ENCODE measurements at places on chromosomes 16 and 17. TPM values are rescaled to one million over a fixed set of nuclear protein-coding genes. Genes with fewer than 3 reads are reported as not detected.

- no peak for DNase-seq
These were observed 42.6 kb upstream of the SKAP1 start for GRCh38 chr17:48472411-48473281.

- DNase-seq, result no peak
These were observed 338.9 kb upstream of the C16orf82 start for GRCh38 chr16:26727848-26728247.

- DNase-seq, result peak; percentile 63
These were observed 183.5 kb downstream of the PHKB start for GRCh38 chr16:47644661-47645060.

GRCh38 chr16:31377210-31377903 lies 15.8 kb upstream of the ITGAD start:
- no peak for DNase-seq

DNA sequence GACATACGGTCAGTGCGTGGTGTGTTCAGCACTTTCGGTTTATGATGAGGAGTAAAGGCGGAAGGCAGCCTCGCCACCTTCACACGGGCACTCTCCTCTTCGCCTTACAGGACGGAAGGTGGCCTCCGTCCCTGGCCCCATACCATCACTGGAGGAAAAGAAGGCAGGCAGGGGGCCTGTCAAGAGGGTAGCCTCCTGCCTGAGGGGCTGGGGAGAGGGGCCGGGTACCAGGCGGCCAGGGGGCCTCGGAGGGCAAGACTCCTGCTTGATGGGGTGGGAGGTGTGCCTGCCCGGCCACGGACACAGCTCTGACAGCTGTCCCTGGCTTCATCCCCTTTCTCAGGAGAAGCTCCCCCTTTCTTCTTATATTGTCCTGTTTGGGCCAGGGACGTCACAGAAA lies 15.6 kb upstream of the SLC38A8 start:
- DNase-seq, result no peak

DNA sequence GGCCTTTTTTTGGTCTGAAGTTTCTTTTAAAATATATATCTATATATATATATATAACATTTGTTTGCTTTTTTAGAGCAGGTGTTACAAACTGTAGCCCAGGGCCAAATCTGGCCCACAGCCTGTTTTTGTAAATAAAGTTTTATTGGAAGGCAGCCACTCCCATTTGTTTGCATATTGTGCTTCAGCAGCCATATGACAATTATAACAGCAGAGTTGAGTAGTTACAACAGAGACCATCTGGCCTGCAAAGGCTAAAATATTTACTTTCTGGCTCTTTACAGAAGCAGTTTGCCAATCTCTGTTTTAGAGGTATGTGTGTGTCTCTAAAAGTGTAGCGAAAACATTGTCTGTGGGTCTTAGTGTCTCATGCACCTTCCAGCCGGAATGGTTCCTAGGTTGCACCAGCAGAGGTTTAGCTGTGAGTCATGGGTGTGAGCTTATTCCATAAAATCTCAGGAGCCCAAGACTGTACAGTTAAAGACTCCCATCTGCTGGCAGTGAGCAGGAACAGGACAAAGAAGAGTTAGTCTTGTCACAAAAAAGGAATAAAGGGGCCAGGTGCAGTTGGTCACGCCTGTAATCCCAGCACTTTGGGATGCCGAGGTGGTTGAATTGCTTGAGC lies 23.8 kb downstream of the LCMT1 start:
- peak; percentile 36 for DNase-seq

- DNase-seq, result no peak
These were observed 46.5 kb downstream of the IRX5 start for GRCh38 chr16:54977211-54977610.

DNA sequence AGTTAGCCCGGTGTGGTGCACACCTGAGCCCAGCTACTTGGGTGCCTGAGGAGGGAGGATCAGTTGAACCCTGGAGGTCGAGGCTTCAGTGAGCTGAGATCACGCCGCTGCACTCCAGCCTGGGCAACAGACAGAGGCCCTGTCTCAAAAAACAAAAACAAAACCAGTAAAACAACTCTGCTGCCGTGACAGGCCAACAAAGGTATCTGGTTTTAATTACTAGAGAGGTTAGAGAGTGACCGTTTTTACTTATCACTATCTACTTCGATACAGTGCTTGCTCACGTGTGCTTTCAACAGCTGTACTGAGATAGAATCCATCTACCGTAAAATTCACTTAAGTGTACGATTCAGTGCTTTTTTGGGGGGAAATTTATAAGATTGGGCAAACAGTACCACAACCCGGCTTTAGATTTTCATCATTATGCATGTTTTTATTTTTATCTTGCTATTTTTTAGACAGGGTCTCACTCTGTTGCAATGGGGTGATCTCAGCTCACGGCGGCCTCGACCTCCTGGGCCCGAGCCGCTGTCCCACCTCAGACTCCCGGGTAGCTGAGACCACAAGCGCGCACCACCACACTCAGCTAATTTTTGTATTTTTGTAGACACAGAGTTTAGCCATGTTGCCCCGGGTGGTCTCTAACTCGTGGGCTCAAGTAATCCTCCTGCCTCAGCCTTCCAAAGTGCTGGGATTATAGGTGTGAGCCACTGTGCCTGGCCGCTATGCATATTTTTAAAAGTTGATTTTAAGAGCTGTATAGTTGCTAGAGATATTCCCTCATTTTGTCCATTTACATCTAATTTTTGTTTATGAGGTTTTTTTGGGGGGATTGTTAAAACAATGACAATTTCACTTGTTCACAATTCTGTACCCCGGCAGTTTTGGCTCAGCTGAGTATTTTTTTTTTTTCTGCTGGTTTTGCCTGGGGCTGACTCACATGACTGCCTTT lies 30.9 kb downstream of the SERPINF1 start:
- no peak for DNase-seq

- DNase-seq, result no peak
These were observed 44.5 kb downstream of the CLEC16A start for GRCh38 chr16:10988879-10989278.

DNA sequence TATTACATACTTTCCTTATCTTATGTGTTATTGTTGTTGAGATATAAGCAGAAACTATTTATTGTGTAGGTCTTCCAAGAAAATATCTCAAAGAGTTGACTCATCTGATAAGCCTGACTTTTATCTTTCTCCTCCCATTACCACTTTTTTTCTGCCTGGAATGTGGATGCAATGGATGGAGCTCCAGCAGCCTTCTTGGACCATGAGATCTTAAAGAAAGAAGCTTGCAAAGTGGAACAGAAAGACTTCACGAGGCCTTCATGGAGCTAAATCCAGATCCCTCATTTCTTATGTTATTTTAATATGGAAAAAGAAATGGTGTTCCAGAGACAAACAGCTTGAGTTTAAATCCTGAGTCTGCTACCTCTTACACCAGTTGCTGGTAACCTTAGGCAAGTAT lies 237.6 kb upstream of the FOXF1 start:
- DNase-seq, result no peak

DNA sequence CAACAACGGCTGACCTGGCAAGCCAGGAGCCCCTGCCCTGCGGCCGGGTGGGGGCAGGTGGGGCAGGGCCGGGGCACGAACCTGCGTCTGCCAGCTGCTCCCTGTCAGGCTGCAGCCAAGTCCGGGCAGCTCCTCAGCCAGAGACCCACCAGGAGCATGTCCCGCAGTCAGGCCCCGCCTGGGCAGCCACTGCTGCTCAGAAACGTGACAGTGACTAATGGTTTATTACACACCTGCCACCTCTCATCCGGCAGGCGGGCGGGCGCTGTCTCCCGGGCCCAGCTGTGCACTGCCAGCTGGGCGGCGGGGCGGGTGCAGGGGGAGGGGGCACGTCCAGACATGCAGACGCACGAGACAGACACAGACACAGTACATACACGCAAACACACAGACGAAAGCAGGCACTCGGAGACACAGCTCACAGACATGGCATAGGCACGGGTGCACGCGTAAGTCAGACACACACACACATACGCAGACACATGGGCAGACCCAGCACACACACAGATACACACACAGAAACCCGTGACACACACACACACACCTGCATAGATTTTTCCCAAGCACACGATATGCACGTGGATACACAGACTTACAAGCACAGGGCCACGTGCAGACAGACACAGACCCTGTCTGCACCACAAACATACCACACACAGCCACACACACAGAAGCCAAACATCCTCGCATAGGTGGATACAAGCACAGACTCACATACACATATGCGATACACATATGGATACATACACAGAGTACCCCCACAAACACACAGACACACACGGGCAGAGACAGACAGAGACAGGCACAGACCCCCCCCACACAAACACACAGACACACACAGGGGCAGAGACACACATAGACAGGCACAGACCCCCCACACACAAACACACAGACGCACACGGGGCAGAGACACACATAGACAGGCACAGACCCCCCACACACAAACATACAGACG lies 248.3 kb upstream of the CIBAR2 start:
- peak; percentile 65 for DNase-seq

GRCh38 chr17:17698869-17699351 lies 17.7 kb downstream of the RAI1 start:
- DNase-seq, result no peak

DNA sequence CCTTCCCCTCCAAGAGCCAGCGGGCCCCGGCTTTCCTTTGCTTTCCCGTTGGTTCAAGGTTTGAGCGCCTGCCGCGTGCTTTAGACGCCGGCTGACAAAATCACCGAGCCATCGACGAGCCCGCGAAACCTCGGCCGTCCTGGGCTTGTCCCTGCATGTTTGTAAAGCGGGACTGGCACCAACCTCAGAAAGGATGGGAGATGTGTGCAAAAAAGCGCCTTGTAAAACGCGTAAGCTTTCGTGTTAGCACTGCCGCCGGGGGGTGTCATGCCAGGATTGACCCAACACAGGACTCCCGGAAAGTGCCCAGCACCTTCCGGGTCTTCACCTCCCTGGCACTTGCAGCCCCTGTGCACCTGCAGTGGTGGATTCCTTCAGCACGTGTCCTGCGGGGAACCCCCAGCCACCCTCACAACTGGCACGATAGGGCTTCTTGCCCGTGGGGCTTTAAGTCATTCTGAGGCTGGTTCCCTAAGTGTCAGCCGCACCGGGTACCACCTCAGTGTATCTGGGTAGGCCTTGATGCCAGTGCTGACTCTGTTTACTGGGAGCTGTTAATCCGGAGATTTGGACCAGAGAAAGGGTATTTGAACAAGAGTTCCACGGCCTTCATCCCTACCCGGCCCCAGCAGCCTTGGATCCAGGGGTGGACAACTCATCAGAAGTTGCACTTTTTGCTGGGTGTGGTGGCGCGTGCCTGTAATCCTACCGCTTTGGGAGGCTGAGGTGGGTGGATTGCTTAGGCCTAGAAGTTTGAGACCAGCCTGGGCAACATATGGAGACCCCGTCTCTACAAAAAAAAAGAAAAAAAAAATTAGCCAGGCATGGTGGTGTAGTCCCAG lies 817 bp downstream of the NDUFAF8 start:
- peak; percentile 46 for DNase-seq

DNA sequence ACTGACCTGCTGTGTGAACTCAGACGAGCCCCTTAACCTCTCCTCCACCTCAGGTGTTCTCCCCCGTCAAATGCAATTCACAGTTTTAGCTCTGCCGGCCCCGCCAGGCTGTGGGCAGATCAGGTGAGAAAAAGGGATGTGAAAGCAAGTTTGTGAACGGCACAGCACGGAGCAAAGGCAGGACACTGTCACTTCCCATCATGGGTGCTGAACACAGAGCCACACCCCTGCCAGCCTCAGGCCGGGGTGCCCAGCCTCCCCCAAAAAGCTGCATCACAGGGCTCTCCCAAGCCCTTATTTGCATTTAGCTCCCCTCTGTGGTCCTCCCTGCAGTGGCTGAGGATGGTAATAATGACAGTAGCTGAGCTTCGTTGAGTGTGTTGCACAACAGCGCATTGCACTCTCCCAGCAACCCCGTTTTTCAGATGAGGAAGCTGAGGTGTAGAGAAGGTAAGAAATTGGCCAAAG lies 88.8 kb upstream of the TNRC6C start:
- no peak for DNase-seq

DNA sequence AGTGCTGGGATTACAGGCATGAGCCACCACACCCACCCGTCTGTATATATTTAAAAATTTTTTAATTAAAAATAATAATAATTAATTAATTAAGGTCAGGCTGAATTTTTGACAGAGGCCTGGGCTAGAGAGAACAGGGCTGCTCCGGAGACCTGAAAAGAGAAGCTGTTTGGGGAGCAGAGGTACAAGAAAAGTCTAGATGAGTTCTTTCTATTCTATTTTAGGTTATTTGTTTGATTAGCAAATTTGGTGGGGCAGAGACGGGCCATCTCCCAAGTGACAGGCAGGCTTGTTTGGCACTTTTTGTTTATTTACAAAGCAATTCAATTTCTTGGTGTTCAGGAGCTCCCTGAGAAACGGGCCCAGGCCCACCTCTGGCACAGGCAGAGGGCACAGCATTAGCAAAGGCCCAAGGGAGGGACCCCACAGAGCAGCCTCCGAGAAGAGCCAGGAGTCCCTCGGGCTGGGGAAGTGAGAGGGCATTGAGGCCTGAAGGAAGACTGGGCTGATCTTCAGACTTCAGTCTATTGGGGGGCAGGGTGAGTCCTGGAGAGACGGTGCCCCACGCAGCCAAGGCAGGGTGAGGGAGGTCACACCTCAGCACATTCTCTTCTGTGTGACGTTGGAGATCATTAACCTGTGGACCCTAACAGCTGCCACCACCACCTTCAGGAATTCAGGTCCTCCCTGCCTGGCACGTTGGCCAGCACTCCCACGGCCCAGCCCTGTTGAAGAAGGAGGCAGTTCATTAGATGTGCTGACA lies 10.8 kb upstream of the RIPOR1 start:
- no peak for DNase-seq

- DNase-seq, result no peak
These were observed 17.9 kb upstream of the ZFHX3 start for GRCh38 chr16:73065632-73066330.

The SOX15 gene
- total RNA-seq, result 34.4 TPM

The RAB11FIP4 gene
- 2.8 TPM for total RNA-seq

The ABCC12 gene
- not detected for total RNA-seq

The ATAD5 gene
- 3.6 TPM for total RNA-seq

The GRAPL gene
- not detected for total RNA-seq

The SKA2 gene
- 54.6 TPM for total RNA-seq

The WNK4 gene
- total RNA-seq, result 2.3 TPM

The NHLRC4 gene
- not detected for total RNA-seq

The RND2 gene
- total RNA-seq, result 0.16 TPM

The CD300LB gene
- not detected for total RNA-seq

The HP gene
- total RNA-seq, result not detected
